Activated CD4-positive, alpha-beta T cell treated with anti-CD3 and anti-CD28 coated beads, Interleukin-2, amount 50 U/mL, for 24 hours (primary cell): ENCODE measurements at places on chromosomes 3 and 15.

DNA sequence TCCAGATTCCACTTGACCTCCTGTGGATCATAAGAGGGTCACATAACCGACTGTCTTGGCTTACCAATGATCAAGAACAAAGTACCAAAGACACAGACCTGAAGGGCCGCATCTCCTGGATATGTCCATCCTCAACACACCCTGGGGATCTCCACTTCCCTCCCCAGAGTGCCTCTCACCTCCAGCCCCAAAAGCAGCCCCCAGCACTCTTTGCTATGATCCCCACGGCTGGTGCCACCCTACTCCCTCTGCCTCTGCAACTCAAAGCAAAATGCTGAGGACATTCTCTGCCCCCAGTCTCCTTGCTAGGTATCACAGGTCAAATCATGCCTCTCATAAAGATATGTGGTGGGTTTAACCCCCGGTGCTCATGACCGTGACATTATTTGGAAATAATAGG is 32.7 kb downstream of the SLCO2A1 start:
- no peak for DNase-seq

DNA sequence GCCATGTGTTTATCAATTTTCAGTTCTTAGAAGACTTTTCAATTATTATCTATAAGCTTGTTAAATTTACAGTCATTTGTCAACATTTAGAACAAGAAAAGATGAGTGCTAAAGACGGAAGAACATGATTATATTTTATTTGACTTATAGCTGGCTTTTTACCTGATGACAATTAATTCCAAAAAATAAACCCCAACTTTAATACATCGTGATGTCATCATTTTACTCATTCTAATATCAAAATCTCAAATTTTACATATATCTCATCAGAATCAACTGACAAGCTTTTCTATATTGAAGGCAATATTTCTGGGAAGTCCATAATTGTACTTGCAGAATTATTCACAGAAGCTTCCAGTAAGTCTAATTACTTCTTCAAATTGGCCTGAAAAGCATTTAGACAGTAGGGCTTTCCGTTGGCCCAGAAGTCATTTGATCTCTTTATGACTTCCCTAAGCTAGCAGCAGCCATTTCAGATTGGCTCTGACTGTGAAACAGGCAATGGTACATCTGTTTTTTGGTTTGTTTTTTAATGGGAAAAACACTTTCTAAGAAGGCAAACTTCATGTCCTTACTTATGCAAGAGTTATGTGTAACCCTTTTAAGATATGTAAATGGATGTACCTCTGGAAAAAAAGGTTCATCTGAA is 234.7 kb upstream of the PLSCR5 start:
- no peak for DNase-seq

DNA sequence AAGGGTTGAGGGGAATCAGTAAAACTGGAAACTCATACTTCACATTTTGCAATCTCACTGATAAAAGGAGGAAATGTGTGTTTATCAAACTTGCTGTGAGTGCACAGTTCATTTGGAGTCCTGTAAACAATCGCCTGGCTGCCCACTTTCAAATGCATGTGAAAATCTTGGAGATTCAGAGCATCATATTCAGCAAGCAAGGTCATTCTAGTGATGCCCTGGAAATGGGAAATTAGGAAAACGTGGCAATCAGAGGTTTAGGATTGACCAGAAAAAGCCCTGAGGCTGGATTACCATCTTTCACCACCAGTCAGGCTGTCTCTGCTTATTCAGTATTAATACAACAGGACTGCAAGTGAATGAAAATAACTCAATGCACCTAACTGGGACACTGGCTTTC is 23.9 kb downstream of the DPH6 start:
- DNase-seq = no peak

GRCh38 chr15:57305009-57305408 is 71.3 kb upstream of the CGNL1 start:
- DNase-seq = no peak

- no peak for DNase-seq
Measured at GRCh38 chr15:62868507-62868906, 174.0 kb upstream of the TPM1 start.

DNA sequence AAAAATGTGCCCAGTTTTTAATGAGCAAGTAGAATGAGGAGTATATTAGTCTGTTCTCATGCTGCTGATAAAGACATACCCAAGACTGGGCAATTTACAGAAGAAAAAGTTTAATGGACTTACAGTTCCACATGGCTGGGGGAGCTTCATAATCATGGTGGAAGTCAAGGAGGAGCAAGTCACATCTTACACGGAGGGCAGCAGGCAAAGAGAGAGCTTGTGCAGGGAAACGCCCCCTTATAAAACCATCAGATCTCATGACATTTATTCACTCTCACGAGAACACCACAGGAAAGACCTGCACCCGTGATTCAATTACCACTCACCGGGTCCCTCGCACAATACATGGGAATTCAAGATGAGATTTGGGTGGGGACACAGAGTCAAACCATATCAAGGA is 111.7 kb upstream of the CNTN6 start:
- no peak for DNase-seq

GRCh38 chr15:74453925-74454763 is 6.8 kb downstream of the UBL7 start:
- no peak for DNase-seq

DNA sequence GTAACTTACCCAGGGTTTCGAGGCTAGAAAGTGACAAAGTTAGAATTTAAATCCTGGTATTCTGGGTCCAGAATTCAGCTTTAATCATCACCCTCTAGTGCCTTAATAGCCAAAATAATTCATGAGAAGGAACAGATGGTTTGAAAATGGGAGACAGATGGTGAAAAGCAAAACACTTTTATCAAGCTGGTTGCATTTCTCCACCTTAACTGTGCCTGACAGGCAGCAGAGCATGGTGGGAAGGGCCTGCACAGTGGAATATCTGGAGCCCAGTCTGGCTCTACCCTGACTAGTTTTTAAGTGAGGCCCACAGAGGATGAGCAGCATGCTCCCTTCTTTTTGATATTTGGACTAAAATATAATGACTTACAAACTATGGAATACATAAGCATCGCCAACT is 35.6 kb upstream of the RASGRP1 start:
- no peak for DNase-seq

DNA sequence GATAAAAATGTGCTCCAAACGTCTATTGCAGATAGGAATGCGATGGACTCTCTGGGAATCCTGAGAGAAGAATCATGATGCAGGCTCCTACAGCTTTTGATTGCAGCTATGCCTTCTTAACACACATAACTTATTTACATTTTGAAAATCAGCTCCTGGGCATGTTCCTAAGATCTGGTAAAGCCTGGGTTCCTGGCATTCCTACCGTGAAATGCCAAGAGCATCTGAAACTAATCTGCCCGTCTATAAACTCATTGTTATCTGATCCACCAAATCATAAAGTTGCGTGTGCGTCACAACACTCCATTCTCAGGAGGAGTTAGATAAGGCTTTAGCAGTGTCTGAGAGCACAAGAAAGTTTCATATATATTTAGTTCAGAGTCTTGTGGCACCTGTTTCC is 79.0 kb upstream of the VGLL3 start:
- DNase-seq = no peak

DNA sequence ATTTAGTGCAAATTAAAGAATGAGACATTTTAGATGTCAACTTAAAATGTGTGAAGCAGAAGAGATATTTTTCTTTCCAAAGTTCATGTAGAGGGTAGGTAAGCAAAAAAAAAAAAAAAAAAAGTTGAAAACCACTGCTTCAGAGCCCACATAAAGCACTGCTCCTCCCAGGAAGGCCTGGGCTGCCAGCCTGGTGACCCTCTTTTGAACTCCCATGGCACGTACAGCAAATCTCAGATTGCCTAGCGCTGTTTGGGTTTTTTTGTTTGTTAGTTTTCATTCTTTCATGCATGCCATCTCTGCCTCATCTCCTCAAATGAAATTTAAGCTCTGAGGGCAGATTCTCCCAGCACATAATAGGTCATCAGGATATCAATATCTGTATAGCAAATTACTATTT is 120.1 kb downstream of the SRGAP3 start:
- DNase-seq = no peak

DNA sequence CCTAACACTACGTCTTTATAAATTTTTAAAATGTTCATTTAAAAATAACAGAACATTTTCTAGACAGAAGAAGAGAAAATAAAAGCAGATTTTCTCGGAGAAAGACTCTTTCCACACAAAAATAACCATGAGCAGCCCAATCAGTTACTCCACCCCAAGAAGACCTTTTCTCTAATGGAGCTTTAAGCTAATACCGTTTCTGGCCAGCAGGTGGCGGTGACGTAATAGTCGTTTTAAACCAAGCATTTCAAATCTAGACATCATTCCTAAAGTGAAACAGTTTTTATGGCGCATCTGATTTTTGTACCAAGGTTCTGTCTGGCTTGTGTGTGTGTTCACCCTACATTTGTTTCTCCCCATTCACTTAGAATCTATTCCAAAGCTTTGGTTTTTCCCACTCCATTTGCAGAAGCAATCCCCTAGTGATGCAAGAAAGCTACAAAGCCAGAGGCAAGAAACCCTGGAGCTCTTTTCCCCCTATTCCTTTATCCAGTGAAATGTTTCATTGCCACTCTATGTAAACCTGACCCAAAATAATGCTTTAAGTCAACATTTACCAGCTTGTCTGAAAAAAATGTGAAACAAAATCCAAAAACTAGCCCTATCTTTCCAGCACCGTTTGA is 336.7 kb upstream of the IGF1R start:
- peak; percentile 58 for DNase-seq

DNA sequence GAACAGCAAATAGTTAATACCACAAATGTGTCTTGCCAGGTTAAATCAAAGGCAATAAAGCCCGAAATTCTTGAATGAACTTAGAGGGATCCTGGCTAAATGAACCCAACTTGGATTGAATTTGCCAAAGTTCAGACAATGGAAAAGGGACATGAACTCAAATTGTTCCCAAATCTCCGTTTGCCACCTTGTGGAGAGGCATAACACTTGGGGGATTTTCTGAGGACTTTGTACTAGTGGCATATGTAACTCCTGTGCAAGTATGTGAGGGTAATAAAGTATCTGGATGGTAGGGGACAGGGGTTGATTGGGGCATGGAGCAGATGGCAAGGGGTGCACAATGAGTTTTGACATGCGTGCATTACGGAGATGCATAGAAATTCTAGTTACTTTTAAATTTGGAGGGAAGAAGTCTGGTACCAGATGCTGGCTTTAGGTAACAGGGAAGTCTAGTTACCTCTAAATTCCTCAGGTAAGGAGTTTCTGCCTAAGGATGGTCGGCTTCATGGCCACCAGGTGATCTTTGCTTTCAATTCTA is 1.2 kb upstream of the TCAIM start:
- no peak for DNase-seq

DNA sequence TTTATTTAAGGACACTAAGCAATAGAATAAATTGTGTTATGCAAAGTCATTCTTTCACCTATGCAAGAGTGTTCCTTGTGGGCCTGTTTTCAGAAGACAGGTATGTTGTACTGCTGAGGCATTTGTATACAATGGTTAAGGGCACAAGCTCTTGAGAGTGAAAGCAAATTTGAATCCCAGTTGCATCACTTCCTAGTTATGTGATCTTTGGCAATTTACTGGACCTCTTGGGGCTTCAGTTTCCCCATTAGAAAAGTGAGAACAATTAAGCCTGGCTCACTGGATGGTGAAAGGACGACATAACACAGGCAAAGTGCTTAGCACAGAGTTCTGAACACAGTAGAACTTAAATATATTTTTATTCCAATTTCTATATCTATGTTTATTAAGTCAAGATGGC is 117.4 kb downstream of the EFHB start:
- no peak for DNase-seq

DNA sequence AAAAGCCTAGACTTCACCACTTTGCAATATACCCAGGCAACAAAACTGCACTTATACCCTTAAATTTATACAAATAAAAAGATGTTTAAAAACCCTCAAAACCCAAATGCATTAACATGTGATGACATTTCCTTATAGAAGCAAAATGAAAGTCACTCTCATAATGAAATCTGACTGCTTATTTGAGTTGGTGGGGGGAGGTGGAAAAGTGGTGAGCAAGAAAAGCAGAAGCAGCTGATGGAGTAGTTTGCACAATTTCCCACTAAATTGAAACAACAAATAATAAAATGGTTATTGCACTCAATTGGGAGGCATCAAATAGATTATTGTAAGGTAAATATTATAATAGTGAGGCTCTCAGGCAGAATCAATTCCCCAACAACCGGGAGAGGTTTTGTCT is 54.0 kb upstream of the GADL1 start:
- no peak for DNase-seq

DNA sequence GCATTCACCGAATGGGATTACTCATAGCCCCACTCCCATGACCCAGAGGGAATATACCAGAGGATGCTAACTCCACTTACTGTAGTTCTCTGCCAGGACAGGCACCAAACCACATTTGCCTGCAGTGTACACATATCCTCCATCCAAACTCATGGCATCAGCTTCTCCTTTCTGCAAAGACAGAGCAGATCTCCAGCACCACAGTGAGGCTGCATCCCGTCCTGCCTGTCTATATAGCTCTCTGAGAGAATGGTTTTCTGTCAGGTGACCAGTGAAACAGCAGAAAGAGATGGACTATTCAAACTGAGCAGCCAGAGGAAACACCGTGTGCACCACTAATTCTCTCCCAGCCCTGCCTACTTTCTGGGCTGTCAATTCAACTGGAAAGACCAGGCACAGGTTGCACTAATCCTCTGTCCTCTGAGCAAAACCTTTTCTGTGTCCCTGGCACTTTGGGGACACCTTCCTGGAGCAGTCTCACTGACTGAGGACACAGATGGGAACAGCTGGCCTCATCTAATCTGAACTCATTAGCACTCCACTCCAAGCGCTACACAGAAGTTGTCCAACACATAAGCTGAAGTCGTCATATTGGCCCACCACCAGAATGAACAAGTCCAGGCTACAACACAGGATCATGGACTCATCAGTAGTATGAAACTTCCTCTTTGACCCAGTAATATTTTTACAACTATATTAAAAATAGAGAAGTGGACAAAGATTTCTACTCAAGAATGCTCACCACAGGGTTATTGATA is 17.3 kb downstream of the LTF start:
- DNase-seq = no peak

GRCh38 chr15:38647683-38648082 is 83.1 kb upstream of the RASGRP1 start:
- DNase-seq = no peak

DNA sequence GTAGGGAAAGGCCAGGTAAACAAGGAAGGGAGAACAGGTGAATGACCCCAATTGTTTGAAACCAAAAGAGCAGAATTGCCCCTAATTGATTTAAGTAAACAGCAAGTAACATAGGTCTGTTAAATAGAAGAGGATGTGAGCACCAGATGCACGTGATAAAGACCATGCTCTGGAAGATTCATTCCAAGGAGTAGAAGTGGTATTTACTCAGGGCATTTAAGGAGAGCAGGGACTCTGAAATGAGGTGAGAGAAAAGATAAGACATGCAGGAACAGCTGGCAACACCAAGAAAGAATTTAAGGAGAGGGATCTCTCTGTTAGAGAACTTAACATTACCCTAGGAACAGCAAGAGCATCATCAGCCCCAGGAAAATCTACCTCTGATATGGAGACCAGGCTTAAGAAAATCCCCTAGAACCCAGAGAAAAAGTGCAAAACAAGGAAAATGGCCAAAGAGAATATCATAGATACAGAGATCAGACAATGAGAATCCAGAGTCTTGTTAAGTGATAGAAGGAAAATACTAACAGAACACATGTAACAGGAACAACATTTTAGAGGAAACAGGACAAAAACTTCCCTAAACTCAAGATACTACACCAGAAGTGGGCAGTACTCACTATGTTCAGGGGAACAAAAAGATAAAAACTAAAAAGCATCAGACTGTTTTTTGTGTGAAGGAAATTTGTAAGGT is 6.4 kb downstream of the NUDT16 start:
- DNase-seq = no peak

- DNase-seq = no peak
Measured at GRCh38 chr3:108780235-108780634, 23.0 kb upstream of the RETNLB start.

GRCh38 chr3:65995515-65995914 is 43.2 kb downstream of the MAGI1 start:
- DNase-seq = no peak
